ENCODE measurements at places on chromosomes 6 and 20.
A peak's percentile ranks its signal among the peaks of the same experiment; 100 is the strongest.

- no peak for DNase-seq
These were observed 457.9 kb upstream of the PTCHD4 start for GRCh38 chr6:48568856-48569255.

- DNase-seq = no peak
These were observed 8.8 kb downstream of the DUSP15 start for GRCh38 chr20:31861385-31862156.

GRCh38 chr6:14921170-14921569 lies 324.7 kb upstream of the JARID2 start:
- DNase-seq = no peak

DNA sequence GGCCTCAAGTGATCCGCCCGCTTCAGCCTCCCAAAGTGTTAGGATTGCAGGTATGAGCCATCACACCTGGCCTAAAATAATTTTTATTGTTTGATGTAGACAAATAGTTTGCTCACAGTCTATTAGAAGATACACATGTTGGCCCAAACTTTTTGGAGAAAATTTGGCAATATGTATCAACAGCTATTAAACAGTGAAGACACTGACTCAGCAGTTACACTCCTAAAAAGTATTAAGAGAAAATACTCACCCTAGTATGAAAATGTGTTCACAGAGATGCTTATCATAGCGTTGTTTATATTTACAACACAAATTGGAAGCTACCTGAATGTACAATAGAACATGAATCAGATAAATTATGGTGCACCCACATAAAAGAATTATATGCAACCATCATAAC lies 173.1 kb downstream of the WDR27 start:
- DNase-seq = no peak

DNA sequence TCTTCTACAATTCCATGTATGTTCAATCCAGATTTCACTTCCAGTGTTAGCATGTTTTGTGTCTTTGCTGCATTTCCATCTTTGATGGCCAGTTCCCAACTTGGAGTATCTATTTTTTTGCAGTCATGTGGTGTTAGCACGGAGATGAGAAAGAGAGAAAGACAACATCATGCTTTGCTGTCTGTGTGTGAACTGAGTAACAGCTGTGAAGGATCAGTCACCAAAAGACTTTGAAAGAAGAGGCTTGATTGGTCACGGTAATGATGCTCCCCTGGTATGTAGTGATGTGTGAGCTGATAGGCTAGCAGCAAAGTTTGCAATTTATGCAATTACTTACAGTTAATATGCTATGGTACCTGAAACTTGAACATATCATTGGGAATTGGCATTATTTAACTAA lies 731.3 kb upstream of the NRSN1 start:
- no peak for DNase-seq

- DNase-seq = no peak
These were observed 346.0 kb upstream of the MARCKS start for GRCh38 chr6:113511100-113511499.

GRCh38 chr20:25226433-25227316 lies 21.2 kb upstream of the PYGB start:
- DNase-seq = no peak

DNA sequence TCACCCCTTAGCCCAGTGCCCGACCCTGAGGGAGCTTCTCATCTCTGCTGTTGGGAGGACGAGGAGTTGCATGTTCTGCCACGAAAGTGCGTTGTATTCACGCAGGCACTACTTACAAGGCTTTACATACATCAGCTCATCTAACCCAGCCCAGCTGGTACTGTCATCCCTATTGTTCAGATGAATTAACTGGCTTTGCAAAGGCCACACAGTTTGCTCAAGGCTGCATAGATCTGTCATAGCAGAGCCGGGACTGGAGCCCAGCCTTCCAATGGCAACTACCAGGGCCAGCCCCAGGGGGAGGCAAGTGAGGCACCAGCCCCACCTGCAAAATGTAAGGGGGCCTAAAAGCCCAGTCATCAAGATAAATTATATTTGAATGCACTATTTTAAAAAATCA lies 257.6 kb downstream of the NFATC2 start:
- no peak for DNase-seq

DNA sequence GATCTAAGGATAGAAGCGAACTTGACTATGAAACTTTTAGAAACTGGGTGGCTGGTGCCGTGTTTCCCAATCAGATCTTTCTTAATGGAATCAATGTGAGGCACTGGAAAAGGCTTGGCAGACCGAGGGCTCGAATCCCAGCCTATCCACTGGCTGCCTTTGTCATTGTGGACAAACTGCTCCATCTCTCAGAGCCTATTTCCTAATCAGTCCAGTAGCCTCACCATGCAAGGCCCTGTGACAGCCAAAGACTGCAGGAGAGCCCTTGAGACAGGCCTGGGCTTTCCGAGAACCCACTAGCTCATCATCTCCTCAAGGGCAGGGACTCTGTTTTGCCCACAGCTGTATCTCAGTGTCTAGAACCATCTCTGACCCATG lies 43.4 kb downstream of the SPDEF start:
- DNase-seq = no peak

DNA sequence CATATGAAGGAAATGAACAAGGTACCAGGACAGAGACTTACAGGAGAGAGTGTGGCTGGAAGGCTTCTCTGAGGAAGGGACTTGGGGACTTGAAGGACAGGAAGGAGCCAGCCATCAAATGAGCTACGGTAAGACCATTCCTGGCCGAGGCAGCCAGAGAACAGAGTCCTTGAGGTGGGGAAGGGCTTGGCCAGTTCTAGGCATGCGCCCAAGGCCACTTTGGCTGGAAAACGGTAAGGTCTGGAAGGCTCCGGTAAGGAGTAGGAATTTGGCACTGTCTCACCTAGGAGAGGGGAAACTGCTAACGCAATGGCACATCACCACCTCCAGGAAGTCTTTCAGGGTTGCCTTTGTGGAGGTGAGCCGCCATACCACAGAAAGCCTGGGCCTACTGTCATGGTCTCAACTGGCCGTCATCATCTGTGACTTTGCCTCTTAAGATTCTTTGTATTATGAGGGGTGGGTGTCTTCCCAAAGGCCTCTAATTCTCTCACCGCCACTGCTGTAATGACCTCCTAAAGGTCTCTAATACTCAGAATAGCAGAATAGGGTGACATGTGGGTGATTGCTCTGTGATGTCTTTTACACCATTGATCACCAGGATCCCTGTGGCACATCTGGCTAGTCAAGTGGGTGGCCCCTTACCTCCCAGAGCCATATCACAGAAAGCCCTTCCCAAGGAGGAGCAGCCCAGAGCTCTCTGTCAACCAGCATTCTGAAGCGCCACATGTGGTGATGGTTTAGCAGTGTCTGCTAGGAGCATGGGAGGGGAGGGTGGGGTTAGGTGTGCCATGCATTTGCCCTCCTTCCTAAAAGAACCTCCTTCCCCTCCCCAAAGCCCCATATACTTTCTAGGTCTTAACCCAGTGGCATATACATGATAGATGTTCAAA lies 17.7 kb upstream of the STX16 start:
- no peak for DNase-seq

- DNase-seq = no peak
These were observed 59.6 kb upstream of the HFE start for GRCh38 chr6:26027491-26028211.

DNA sequence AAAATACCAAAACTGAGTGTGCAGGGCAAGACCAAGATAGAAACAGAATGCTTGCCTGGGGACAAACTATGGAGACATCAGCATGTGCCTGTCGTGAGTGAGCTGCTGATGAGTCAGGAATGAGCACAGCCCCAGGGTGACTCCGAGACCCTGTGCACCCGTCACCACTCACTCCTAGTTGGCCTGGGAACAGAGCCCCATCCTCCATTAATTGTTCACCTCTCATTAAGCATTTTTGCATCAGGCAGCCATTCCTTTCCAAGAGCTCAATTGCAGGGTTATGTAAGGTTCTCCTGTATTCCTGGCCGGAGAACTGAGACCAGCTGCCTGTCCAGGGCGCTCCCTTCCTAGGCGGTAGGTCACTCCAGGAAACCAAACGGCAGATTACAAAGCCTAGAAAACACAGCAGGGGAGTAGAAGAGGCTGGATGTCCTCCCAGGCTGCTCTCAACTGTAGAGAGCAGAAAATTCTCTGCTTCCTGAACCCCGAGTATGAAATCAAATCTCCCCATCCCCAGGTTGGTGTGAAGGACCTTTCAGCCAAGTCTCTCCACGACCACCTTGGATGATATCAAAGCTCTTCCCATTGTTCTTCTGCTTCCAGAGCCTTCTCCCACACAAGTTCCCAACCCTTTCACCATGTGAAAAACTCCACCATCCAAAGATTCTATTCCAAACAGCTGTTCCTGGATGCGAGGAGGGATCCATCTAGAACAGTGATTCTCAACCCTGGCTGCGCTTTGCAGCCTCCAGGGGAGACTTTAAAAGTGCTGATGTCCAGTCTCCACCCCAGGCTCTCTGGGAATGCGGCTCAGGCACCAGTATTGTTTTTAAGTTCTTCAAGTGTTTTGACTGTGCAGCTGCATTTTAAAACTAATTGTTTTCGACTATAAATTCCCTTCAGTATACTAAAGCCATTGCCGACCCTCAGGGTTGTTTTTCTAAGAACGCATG lies 532.6 kb upstream of the JARID2 start:
- DNase-seq = peak; percentile 38

DNA sequence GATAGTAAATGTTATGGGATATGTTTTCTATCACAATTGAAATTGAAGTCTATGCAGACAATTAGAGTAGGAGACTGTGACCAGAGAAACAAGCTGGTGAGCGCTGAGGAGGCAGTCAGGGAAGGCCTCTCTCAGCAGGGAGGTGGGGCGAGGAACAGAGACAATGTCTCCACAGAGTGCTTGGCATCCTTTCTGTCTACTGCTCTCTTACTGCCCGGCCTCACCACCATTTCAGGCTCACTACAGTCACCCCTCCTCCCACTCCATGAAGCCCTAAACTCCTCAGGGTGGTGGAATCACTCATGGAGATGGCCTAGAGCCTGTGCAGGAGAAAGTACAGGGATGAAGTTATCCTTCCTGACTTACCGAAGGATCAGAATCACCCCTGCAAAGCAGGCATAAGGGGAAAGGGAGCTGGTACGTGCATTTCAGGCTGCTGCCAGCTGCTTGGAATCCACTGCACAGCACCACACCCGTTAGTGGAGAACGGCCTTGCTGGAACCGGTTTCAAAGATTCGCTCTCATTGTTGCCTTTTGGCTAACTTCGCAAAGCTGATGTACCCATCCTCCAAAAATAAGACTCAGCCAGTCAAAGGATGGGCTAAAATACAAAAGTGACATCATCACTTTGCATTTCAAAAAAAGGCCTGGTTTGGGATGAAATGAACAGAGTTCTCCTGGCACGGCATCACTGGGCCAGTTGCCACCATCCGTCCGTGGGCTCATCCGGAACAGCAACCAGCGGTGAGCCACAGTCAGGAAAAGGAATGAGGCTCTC lies 67.3 kb downstream of the SLC22A23 start:
- no peak for DNase-seq

DNA sequence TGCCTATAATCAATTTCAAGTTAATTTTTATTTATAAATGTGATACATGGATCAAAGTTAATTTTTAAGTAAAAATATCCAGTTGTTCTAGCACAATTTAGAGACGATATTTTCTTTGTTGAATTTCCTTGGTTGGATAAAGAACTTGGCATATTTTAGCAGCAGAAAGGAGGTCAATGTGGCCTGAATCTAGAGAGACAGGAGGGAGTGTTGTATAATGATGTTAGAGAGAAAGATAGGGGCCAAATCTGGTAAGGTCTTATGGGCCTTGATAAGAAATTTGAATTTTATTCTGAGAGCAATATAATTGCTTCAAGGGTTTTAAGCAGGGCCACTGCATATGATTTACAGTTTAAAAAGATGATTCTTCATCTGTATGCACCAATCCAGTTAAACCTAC lies 79.4 kb upstream of the OGFRL1 start:
- no peak for DNase-seq

GRCh38 chr20:23407781-23408464 lies 13.4 kb downstream of the NAPB start:
- DNase-seq = no peak

DNA sequence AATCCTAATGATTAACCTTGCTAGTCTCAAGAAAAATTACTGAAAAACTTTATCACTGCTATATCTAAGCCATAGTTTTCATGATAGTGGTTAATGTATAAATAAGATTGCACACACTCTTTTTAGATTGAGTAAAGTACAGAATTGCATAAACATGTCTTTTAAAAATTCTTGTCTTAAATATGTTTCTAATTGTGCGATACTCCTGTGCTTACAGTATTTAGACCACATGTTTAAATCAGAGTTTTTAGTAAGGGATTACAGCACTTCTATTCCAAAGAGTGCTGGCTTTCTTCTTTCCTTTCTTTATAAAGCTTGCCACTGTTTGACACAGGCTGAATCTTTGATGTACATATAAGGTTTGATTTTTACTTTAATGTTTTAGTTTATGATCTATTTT lies 36.8 kb upstream of the RGS17 start:
- no peak for DNase-seq

Data from amniotic stem cell (primary cell).